ENCODE measurements at places on chromosomes 2 and 18.

GRCh38 chr2:202018950-202019349 is 14.7 kb upstream of the FZD7 start:
- no peak for DNase-seq

GRCh38 chr2:185862657-185863398 is 124.2 kb downstream of the FSIP2 start:
- DNase-seq = no peak

GRCh38 chr2:17765398-17765797 is 11.5 kb downstream of the GEN1 start:
- no peak for DNase-seq

DNA sequence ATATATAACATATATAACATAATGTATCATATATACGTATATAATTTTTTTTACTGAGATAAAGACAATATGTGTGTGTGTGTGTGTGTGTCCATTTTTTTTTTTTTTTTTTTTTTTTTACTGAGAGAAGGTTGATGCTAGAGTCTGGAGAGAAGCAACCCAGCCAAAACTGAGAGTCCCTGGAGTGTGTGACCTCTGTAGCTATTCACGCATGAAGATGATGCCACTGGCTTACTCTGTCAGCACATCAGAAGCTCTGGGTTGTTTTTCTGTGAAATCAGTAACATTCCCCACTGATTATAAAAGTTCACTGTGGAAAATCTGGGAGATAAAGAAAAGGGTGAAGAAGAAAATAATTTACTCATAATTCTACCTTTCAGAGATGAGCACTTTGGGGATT is 27.2 kb downstream of the CCDC195 start:
- no peak for DNase-seq

GRCh38 chr2:219722276-219722879 is 94.9 kb downstream of the SLC4A3 start:
- no peak for DNase-seq

- no peak for DNase-seq
Measured at GRCh38 chr2:224133387-224133786, 94.3 kb upstream of the SERPINE2 start.

DNA sequence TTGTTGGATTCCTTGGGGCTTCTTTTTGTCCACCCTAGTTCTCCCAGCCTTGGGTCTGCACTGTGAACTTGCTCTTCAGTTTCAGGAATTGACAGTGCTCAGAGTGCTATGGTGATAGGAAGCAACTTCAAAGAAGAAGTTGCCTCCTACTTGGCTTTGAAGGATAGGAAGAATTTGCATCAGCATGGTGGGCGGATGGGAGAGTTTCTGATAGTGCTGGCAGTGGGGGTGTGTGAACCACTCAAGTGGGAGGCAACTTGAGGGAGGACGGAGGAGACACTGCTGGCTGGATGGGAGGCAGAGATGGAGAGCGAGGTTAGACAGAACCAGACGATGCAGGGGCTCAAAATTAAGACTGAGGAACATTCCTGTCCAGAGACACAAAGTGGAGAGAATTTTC is 164.4 kb upstream of the SKOR2 start:
- DNase-seq = no peak

DNA sequence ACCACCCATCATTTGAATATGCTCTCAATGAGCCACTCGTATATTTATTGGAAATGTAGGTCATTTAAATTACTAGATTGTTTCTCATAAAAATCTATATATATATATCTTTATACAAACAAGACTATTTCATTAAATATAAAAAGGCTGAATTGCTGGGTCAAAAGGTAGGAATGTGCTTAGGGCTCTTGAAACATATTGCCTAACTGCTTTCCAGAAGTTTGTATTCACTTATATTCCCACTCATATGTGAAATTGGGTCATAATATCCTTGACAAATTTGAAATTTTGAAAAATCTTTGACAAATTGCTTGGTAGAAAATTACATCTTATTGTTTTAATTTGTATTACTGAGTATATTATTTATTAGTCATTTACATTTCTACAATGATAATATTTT is 999.8 kb upstream of the CDH2 start:
- DNase-seq = no peak

DNA sequence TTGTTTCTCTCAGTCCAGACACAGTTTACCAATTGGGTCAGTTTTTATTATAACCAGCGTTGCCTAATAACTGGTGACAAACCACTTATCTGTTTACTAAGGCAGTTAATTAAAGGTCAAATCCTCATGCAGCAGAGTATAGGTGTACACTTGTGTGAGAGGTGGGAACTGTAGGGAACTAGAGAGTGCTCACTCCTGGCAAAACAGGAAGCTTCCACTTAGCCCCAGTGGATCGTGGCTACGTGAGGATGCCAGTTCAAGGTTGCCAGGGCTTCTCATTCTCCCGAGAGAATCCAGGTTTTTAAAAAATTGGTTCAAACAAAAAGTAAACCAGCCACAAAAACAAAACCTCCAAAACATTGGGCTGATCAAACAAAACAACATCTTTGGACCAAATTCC is 8.1 kb downstream of the CYBRD1 start:
- DNase-seq = no peak

- no peak for DNase-seq
Measured at GRCh38 chr2:174522553-174522952, 35.7 kb upstream of the GPR155 start.

- no peak for DNase-seq
Measured at GRCh38 chr2:212052412-212053159, 486.0 kb downstream of the ERBB4 start.

DNA sequence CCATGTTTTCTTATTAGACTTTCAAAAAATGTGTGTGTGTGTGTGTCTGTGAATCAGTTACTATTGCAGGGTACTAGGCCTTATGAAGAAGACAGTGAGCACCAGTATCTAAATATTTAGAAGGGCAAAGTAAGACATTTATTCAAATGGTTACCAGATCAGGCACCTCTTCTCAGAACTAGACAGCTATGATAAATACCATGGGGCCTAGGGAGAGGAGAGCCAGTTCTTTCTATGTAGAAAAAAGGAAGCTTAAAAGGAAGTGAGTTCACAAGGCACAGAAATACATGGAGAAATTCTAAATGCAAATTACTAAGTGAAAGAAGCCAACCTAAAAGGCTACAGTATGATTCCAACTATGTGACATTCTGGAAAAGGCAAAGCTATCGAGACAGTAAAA is 261.3 kb downstream of the SOX11 start:
- DNase-seq = no peak

DNA sequence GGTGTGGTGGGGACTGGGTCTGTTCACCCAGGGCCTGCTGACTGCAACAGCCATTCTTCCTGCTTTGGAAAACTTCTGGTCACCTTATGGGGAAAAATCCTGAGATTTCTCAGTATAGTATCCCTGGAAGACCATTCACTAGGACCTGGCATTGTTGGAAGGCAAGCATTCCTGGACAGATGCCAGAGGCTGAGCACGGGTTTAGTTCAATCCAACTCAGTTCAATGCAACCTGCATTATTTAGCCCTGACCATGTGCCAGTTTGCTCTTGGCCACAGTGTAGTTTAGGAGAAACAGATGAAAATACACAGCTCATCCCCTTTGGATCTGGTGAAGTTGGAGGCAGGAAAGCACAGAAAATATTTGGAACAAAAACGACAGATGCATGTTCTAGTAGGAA is 95.9 kb downstream of the LPIN1 start:
- DNase-seq = no peak

DNA sequence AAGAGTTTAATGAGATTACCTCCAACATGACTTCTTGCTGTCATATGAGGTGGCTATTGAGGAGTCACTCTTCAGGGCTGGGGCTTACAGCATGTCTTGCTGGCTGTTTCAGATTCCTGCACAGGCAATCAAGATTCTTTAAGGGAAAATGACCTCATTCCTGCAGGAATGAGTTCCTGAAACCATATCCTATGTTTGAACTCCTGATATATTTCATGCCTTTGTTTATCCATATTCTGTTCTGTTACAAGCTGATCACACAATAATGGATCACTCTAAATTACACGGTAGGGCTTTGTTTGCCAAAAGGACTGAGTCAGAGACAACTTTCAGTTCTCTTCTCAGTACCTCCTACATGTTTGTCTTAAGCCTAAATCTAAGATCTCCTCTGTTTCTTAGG is 879.8 kb upstream of the PIK3C3 start:
- DNase-seq = no peak

DNA sequence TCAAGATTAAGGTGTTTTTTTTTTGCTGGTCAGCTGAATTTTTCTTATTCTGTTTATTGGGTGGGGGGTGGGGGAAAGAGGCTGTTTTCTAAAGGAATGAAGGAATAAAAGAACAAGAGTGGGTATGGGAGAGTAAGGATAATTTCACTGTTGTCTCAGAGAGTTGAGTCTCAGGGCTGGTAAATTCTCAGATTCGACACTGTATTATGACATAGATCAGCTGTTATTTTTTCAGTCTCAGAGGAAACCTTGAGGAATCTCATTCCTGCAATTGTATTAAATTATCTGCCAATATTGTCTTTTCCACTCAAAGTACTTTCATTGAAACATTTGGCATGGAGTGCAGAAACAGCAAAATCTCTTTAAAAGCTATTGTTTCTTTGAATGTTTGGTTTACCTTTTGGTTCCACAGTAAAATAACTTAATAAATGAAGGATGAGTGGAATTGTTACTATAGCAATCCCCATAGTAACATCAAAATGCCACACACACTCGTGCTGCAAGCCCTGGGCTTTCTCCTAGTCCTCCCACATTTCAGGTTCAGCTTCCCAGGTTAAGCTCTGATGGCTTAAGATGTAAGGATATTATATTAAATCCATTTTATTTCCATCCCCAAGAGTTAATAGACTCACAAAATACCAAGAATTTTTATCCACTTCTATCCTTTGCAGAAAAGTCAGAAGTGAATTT is 478.7 kb upstream of the TCF4 start:
- no peak for DNase-seq

GRCh38 chr2:28300485-28301341 is 91.9 kb upstream of the FOSL2 start:
- no peak for DNase-seq

DNA sequence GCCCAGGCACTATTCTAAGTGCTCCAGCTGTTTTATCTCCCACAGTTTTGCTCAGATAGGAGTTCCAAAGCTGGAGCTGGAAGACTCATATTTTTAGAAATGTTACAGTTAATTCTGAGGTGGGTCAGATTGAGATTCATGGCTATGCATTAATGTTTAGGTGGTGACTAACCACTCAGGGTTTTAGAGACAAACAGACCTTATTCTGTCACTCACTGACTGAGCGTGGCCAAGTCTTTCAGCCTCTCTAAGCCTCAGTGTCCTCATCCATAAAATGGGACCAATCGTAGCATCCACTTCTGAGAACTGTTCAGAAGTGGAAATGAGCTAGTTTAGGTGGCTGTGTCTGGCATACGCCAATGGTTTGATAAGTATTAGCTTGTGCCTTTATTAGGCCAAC is 4.3 kb upstream of the CASP8 start:
- DNase-seq = no peak

DNA sequence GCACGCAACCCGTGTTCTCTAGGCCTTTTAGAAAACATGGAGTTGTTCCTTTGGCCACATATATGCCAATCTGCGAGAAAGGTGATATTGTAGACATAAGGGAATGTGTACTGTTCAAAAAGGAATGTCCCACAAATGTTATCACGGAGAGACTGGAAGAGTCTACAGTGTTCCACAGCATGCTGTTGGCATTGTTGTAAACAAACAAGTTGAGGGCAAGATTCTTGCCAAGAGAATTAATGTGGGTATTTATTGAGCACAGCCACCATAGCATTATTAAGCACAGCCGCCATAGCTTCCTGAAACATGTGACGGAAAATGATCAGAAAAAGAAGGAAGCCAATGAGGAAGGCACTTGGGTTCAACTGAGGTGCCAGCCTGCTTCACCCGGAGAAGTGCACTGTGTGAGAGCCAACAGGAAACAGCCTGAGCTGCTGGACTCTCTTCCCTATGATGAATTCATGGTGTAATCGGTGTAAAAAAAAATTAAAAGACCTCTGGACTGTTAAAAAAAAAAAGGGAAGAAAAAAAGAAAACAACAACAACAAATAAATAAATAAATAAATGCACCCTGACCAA is 29.0 kb upstream of the REL start:
- DNase-seq = no peak

- no peak for DNase-seq
Measured at GRCh38 chr2:76427452-76427851, 716.7 kb upstream of the GCFC2 start.

All from activated T-cell treated with anti-CD3 and anti-CD28 coated beads for 48 hours (primary cell).